ENCODE measurements at places on chromosomes 1 and 21.

GRCh38 chr21:24112020-24112419 lies 1495.3 kb downstream of the MRPL39 start:
- no peak for DNase-seq

GRCh38 chr21:36040389-36040788 lies 19.9 kb downstream of the SETD4 start:
- DNase-seq, result no peak

- DNase-seq, result no peak
Measured at GRCh38 chr21:29470397-29470796, 171.7 kb downstream of the BACH1 start.

DNA sequence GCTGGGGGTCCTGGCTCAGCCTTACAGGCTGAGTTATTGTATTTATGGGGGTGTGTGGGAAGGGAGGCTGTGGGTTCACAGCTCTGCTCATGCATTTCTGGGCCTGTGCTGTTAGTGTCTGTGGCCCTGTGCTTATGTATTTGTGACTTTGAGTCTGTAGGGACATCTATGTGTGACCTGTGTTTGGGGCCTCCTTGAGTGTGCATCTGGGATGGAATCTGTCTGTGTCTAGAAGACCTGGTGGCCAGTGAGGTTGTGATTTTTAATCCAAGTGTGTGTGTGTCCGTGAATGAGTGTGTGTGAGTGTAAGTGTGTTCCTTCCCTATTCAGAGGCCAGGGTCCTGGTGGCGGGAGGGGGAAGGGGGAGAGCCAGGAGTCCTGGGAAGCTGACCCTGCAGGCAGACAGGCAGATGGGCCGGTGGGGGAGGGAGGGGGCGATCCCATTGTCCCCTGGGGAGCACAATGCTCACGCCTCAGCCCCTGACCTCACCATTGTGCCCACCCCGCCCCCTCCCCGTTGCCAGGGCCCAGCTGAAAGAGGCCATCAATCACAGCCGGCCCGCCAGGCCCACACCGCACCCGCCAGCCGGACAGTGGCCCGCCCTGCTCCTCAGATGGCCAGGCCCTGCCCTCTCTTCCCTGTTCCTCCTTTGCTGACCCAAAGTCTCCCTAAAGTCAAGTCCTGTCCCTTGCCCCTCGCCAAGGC lies 19.6 kb downstream of the SLC27A3 start:
- DNase-seq, result peak; percentile 20

DNA sequence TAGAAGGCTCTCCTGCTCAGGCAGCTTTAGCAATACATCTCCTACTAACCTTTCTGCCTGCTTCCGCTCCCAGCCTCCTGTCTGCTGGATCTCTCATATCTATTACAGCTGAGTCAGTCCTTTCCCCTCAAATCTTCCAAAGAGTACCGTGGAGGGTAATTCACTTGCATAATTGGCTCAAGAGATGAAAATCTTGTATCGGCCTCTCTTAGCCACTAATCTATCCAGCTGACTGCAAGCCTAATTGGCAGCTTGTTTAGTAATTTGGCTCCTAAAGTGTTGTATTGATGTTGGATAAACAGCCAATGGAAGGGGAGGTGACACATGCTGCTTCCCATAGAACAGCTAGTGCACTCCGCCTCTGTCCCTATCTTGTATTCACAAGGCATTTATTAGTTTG lies 195.7 kb downstream of the GPATCH2 start:
- no peak for DNase-seq

GRCh38 chr1:187275346-187275745 lies 446.6 kb downstream of the PLA2G4A start:
- no peak for DNase-seq

DNA sequence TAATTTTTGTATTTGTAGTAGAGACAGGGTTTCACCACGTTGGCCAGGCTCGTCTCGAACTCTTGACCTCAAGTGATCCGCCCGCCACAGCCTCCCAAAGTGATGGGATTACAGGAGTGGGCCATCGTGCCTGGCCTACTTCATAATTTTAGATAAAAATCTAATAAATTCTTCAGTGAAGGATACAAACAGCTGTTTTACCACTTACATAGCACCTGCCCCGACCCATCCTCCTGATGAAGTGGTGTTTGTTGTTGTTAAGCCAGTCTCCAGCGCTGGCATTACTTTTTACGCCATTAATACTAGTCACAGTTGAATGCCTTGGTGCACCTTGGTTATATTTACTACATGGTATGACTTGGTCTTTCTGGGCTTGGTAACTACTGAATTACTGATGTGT lies 12.3 kb upstream of the RAP1GAP start:
- DNase-seq, result no peak

GRCh38 chr1:224780736-224781135 lies 148.7 kb upstream of the DNAH14 start:
- no peak for DNase-seq

DNA sequence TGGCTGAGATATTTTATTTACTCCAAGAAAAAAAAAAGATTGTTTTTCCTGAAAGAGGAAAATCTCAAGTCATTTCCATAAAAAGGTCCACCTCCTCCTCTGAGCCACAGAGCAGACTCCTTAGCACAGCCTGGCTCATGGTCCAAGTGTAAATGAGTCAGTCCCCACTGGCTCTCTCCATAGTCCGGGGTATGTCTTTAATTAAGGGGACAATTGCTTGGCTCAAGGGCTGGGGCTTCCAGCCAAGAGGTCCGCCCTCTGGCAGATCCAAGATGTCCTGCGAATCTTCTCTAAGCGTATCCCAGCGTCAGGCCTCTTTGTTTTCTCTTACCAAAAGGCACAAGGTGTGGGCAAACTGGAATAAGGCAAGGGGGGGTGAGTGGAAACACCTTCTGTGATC lies 33.3 kb downstream of the FOXD2 start:
- peak; percentile 70 for DNase-seq

- no peak for DNase-seq
Measured at GRCh38 chr1:37851782-37852210, 7.6 kb downstream of the MTF1 start.

- DNase-seq, result no peak
Measured at GRCh38 chr1:88773540-88774150, 89.6 kb downstream of the PKN2 start.

- DNase-seq, result no peak
Measured at GRCh38 chr1:243725075-243725474, 125.0 kb downstream of the AKT3 start.

DNA sequence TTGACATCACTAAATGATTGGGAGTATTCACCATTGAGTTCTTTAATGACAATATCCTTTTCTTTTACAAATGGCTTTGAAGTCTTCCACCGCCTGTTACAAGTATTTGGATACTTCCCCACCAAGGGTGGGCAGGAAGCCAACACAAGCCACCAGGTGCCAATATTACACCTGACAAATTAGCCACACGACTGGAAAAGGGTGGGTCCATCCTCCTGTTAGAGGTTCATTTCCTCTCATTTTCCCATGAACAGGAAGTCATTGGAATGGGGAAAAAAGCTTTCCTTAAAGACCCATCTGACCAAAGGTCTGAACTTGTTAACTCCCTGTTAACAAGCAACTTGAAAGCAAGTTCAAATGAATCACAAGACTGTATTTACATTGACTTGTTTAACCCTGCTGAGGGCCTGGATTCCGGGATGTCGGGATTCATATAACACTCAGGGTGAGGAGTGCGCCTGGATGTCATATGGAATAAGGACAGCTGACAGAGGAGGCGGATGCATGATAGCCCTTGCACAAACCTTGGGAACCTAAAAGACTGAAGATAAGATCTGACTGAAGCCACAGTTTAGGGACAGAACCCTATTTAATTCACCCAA lies 40.5 kb upstream of the PROX1 start:
- DNase-seq, result no peak

DNA sequence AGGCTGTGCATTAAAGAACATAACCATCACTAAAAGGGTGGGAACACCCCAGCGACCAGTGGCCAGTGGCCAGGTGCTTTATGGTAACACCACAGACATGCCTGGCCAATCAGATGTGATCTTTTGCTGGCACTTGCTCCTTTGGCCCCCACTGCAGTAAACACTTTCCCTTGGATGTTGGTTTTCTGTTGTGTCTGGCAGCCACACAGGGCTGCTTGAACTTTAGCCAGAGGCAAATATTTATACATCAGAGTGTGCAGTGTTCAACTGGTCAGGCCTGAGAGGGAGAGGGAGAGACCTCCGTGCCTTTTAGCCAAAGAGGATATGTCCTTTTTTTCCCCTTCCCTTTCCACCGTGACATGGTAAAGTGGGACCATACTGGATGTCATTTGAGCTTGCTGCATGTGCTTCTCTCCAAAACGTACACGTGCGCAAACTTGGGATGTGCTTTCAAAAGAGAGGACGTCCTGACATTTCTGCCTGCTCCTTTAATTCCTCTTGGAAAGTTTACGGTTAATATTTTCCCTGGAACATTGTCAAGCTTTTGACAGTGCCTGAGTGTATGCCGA lies 101.2 kb downstream of the NFIA start:
- no peak for DNase-seq

DNA sequence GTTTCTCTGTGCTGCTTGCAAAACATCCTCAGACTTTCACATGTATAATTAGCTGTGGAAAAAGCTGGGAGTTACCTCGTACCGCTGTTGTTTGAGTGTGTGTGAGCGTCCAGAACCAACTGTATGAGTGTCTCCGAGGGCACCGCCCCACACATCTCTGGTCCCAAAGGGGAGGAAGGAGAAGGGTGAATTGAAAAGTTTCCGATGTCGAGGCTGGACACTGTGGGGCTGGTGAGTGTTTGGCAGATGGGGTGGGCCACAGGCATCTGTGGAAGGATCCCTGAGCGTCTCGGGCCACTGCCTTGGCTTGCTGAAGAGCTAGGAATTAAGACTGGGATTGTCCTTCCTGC lies 1.2 kb downstream of the ATP2B4 start:
- DNase-seq, result no peak

- DNase-seq, result no peak
Measured at GRCh38 chr1:245469734-245470133, 314.9 kb downstream of the KIF26B start.

GRCh38 chr1:178541829-178542553 lies 29.1 kb downstream of the TEX35 start:
- no peak for DNase-seq

DNA sequence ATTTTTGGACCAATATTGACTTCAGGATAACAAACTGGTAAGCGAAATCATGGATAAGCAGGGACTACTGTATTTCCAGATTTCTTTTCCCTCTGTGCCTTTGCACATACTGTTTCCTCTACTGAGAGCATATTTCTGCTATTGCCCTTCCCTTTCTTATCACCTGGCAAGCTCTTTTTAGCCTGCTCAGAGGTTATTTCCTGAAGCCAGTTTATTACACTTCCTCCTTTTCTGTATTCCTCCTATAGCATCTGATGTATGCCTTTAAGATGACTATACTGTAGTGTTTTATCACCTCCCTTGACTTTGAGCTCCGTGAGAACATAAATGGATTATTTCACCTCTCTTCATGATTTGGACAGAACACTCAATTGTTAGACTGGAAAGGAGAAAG lies 49.0 kb downstream of the MAGI3 start:
- DNase-seq, result no peak

DNA sequence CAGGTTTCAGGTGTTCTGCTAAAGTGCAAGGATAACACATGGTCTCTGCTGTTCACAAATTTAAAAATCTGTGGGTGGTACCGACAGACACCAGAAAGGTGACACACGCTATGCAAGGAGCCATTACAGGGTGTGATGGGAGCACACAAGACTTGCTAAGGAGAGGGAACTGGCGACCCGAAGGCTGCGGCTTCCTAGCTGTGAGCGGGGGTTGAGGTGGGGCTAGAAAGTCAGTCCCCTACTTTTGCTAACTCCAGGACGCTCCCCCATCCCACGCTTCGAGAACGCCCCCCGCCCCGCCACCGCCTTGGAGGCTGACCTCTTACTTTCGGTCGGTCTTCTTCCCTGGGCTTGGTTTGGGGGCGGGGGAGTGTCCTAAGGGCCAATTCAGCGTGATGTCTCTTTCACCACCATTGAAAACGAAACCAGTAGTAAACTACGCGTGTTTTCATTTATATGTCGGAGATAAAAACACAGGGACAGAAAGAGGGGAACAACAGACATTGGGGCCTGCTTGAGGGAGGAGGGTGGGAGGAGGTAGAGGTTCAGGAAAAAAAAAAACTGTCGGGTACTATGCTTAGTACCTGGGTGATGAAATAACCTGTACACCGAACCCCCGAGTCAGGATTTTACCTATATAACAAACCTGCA lies 1.1 kb downstream of the CKS1B start:
- peak; percentile 63 for DNase-seq

GRCh38 chr1:164771619-164772361 lies 212.8 kb downstream of the PBX1 start:
- DNase-seq, result no peak

- no peak for DNase-seq
Measured at GRCh38 chr21:43637530-43638158, 21.6 kb downstream of the HSF2BP start.

DNA sequence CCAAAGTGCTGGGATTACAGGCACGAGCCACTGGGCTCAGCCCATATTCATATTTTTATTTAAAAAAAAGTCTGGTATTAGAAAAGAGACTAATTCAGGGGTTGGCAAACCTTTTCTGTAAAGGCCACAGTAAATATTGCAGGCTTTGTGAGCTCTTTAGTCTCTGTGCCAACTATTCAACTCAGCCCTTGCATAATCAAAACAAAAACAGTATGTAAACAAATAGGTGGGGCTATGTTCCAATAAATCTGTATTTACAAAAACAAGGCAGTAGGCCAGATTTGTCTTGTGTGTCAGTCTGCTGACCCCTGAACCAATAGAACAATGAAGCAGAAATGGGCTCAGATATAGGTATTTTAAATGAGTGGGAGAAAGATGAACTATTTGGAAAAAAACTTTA lies 49.3 kb downstream of the CDC42BPA start:
- DNase-seq, result no peak

DNA sequence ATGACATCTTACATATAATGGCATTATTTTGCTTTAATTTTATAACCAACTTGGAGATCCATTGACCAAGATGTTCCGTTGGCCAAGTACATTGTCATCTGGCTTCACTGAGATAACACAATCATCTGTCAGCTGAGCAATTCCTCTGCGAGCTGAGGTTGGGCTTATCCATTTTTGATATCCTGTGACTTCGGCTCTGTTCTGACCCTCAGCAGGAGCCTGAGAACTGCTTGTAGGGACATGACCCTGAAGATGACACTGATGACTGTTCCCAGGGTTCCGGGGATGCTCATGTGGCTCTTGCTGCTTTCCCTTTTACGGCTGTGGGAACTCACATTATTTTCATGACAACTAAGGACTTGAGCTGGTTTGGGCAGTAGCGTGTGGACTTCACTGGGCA lies 51.2 kb downstream of the TLR5 start:
- DNase-seq, result no peak

DNA sequence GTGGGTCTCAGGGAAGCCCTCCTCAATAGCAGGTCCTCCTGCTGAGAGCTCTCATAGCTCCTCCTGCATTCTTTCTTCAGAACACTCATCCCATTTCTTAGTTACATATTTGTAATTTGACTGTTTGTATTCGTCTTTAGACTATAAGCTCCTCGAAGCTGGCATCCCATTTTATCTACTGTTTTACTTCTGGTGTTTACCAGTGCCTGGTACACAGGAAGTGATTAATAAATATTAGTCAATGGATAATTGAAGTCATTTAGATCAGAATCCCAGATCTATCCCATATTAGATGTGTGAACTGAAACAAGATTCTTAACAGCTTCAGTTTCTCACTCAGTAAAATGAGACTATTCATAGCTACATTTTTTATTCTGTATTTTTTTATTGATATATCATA lies 88.7 kb downstream of the PLPP3 start:
- no peak for DNase-seq

GRCh38 chr1:170640581-170640980 lies 23.4 kb upstream of the PRRX1 start:
- DNase-seq, result no peak
